Endothelial cell of umbilical vein (primary cell): ENCODE measurements at places on chromosomes 4 and X. TPM values are rescaled to one million over a fixed set of nuclear protein-coding genes. Genes with fewer than 3 reads are reported as not detected.

Gene SASH3
- total RNA-seq = not detected in 2 replicates

DNA sequence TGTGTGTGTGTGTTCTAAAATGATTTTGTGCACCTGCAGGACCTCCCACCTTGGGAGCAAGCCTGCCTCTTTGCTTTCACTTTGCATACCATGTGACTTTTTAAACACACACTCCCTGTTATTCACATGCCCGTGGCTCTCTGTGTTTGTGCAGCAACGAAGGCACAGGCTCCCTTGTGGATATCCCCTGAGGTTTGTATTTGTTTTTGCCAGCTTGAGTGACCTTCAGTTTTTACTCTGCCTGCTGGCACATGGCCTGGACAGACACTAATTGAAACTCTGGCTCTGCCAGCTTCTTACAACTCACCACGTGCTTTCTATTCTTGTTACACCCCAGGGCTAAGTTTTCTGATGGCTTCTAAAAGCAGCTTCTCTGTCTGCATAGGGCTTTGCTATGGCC lies 885.8 kb downstream of the SH3BGRL start:
- no peak overlapping the region for H3K27ac ChIP-seq
- DNase-seq = no peak
- H3K4me3 ChIP-seq = no peak overlapping the region
- no peaks in the 10 kb centered on the region for H3K4me1 ChIP-seq
- H3K27me3 ChIP-seq = no peaks in the 10 kb centered on the region

DNA sequence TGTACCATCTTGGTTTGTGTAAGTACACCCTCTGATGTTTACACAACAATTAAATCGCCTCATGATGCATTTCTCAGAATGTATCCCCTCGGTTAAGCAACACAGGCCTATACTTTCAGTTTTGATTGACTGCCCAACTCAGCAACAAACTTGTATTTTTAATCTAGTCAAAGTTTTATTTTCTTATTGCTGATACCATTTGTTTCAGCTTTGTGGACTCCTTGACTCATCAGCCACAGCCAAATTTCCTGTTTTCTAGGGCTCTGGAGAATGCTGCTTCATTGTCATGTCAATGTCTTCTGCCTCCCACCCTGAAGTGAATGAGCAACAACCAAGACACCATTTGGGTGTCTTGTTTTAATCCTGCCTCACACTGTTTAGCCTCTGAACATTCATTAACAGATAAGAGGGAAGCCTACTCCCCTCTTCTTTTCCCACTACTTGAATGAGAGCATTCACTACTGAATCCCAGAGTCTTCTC lies 14.0 kb downstream of the BBS12 start:
- no peak for DNase-seq
- no peaks in the 10 kb centered on the region for H3K4me1 ChIP-seq
- no peak overlapping the region for H3K4me3 ChIP-seq
- H3K27me3 ChIP-seq = no peaks in the 10 kb centered on the region
- H3K36me3 ChIP-seq = no peaks in the 10 kb centered on the region

DNA sequence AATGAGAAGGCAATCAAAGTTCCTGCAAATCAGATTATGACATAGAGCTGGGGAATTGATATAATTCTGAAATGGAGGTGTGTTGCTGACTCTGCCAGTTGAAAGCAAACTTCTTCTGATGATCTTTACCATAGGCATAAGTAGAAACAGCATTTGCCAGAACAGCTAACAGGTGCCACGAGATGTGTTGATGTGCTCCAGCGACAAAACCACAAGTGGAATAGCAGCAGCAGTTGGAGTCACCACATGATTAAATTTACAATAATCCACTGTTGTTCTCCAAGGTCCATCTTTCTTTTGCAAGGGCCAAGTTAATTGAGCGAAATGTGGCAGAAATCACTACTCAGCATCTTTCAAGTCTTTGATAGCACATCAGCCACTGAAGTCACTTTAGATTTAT lies 3.7 kb upstream of the OSTC start:
- no peak for DNase-seq
- no peak overlapping the region for H3K4me3 ChIP-seq
- no peak overlapping the region for H3K27ac ChIP-seq
- H3K4me1 ChIP-seq = peaks cover 23% of the 10 kb centered on the region

- no peaks in the 10 kb centered on the region for H3K36me3 ChIP-seq
- H3K27me3 ChIP-seq = no peaks in the 10 kb centered on the region
- DNase-seq = no peak
- no peak overlapping the region for H3K27ac ChIP-seq
- no peak overlapping the region for H3K4me3 ChIP-seq
- H3K4me1 ChIP-seq = no peaks in the 10 kb centered on the region
These were observed 132.2 kb downstream of the VEGFC start for GRCh38 chr4:176660561-176660960.

DNA sequence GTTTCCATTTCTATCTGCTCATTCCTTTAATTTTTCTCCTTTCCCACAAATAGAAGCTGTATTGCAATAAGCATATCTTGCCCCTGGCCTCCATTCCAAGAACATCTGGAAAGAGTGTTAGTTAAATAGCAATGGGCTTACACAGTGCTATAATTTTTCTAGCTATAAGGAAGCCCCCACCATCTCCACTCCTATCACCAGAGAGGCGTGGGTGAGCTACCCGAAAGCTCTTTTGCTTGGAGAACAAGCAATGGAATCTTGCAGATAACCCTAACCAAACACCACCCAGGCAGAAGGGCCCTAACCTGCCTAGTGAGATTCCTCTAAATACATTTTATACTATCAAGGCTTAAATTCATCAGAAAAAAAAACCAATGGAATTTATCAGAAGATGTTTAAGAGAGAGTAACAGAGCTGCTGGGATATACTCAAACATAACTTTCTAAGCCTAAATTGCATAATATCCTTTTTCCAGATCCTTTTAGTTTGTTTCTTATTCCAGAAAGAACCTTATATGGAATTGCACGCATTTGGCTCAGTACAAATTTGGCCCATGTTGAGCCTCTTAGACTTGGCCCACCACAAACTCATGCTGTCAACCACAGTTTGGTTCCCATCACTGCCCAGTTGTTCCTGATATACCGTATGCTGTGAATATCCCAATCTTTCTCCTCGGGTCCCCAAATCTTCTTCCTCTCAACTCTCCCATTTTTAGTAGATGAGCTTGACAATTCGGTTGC lies 91.6 kb upstream of the PLAC1 start:
- H3K36me3 ChIP-seq = no peaks in the 10 kb centered on the region
- H3K27me3 ChIP-seq = no peaks in the 10 kb centered on the region
- H3K4me3 ChIP-seq = no peak overlapping the region
- no peak overlapping the region for H3K27ac ChIP-seq

DNA sequence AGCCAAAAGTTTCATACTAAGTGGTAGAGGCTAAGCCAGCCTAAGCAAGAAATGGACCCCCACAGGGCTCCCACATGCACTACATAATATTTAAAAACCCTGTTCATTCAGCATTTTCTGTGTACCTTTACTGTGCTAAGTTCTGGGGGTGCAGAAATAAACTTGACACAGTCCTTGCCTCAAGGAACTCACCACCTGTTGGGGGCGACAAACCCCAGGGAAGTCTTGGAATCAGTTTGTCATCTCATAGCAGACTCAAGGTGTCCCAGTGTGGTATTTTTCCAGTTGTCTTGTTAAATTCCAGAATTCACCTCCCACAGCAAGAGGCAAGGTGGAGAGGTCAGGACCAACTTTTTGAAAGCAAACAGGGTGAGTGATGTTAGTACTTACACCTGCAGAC lies 43.1 kb downstream of the ATG4A start:
- peaks cover 6% of the 10 kb centered on the region for H3K36me3 ChIP-seq
- no peak for DNase-seq
- H3K4me3 ChIP-seq = no peak overlapping the region
- H3K4me1 ChIP-seq = peaks cover 20% of the 10 kb centered on the region
- H3K27ac ChIP-seq = no peak overlapping the region

DNA sequence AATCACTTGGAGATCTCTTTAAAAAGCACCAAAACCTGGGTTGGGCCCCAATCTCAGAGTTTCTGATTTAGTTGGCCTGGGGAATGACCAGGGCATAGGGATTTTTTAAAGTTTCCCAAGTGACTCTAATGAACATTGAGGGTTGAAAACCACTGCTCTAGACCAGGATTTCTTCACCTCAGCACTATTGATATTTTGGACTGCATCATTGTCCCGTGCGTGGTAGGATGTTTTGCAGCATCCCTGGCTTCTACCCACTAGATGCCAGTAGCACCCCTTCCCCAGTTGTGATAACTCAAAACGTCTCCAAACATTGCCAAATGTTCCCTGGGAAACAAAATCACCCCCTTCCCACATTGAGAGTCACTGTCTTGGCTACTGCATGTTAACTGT lies 61.8 kb downstream of the ATXN3L start:
- H3K36me3 ChIP-seq = no peaks in the 10 kb centered on the region
- no peaks in the 10 kb centered on the region for H3K4me1 ChIP-seq
- no peak for DNase-seq
- H3K4me3 ChIP-seq = no peak overlapping the region

- DNase-seq = no peak
- H3K4me1 ChIP-seq = peaks cover 20% of the 10 kb centered on the region
- no peaks in the 10 kb centered on the region for H3K27me3 ChIP-seq
- H3K4me3 ChIP-seq = no peak overlapping the region
- H3K27ac ChIP-seq = no peak overlapping the region
- no peaks in the 10 kb centered on the region for H3K36me3 ChIP-seq
These were observed 17.6 kb downstream of the SLC2A9 start for GRCh38 chr4:10003666-10004065.

Gene DDX53
- total RNA-seq = not detected in 2 replicates

Gene HSPA4L
- total RNA-seq = 10.8 and 12.4 TPM in 2 replicates

Gene HSFX4
- not detected in 2 replicates for total RNA-seq

DNA sequence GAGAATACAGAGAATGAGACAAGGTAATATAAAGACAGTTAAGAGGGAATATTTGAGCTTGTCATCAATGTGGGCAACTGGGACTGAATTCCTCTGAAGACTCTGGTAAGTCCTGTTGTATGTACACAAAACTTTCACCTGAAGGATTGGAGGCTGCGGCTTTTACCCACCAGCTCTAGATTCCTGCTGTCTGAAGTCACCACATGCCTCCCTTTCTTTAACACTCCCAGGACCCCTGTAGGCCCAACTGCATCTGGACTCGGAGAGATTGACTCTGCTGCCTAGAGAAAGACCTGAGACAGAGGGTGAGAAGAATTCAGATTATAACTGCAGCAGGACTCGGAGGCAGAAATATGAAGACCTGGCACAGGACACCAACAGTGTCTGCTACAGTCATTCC lies 1048.0 kb downstream of the PDHA2 start:
- H3K27ac ChIP-seq = no peak overlapping the region
- H3K27me3 ChIP-seq = no peaks in the 10 kb centered on the region
- no peak overlapping the region for H3K4me3 ChIP-seq
- H3K36me3 ChIP-seq = no peaks in the 10 kb centered on the region
